SJCRH30 (cell line): ENCODE measurements at places on chromosomes 1 and 21. TPM values are rescaled to one million over a fixed set of nuclear protein-coding genes. Genes with fewer than 3 reads are reported as not detected.

Gene PTAFR
- total RNA-seq, result 0.04 TPM in 1 of 2 replicates, not detected in the other

- H3K4me3 ChIP-seq, result no peak overlapping the region
- H3K4me1 ChIP-seq, result peaks cover 22% of the 10 kb centered on the region
- no peak for DNase-seq
- no peaks in the 10 kb centered on the region for H3K36me3 ChIP-seq
- H3K27ac ChIP-seq, result no peak overlapping the region
Observed at GRCh38 chr1:201108614-201109013, 3.6 kb downstream of the CACNA1S start.

DNA sequence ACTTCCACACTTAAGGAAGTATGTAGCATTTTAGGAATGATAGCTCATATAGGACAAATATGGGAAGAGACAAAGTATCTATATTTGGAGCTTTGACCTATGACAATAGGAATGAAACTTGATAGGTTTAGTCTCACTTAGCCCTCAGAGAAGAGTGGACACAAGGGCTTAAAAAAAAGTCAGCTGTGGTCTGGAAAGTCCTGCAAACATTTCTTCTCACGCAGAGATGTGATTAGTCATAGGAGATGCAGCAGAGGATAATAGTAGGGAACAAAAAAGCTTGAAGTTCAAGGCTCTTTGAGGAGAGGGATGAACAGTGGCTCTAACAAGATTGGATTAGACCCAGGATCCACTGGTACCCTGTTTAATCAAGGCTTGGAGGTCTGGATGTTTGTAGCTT, 14.8 kb upstream of the RNF220 start:
- peak overlapping the region; percentile 76 for H3K27ac ChIP-seq
- no peaks in the 10 kb centered on the region; the same call in 1 of the 2 replicates for H3K27me3 ChIP-seq
- no peaks in the 10 kb centered on the region for H3K36me3 ChIP-seq

Gene ADCY10
- total RNA-seq, result 0.13 and 0.38 TPM in 2 replicates

GRCh38 chr1:100565533-100565932, 27.6 kb downstream of the GPR88 start:
- H3K27ac ChIP-seq, result no peak overlapping the region
- H3K27me3 ChIP-seq, result no peaks in the 10 kb centered on the region
- no peaks in the 10 kb centered on the region for H3K36me3 ChIP-seq

Gene GPR153
- 58.2 and 61.3 TPM in 2 replicates for total RNA-seq

- H3K4me3 ChIP-seq, result no peak overlapping the region
- no peaks in the 10 kb centered on the region for H3K36me3 ChIP-seq
- H3K4me1 ChIP-seq, result peaks cover 14% of the 10 kb centered on the region
- no peak for DNase-seq
- no peaks in the 10 kb centered on the region for H3K27me3 ChIP-seq
Observed at GRCh38 chr1:172320733-172321132, 99.8 kb upstream of the C1orf105 start.

Gene RHBG
- total RNA-seq, result not detected in 2 replicates

- H3K4me3 ChIP-seq, result peak overlapping the region; percentile 62
- H3K4me1 ChIP-seq, result peaks cover 22% of the 10 kb centered on the region
- peak; percentile 85 for DNase-seq
- H3K27me3 ChIP-seq, result peaks cover 10% of the 10 kb centered on the region; the same call in 1 of the 2 replicates
- H3K27ac ChIP-seq, result peak overlapping the region; percentile 96
Observed at GRCh38 chr1:1157426-1157913, 16.2 kb upstream of the TTLL10 start.

DNA sequence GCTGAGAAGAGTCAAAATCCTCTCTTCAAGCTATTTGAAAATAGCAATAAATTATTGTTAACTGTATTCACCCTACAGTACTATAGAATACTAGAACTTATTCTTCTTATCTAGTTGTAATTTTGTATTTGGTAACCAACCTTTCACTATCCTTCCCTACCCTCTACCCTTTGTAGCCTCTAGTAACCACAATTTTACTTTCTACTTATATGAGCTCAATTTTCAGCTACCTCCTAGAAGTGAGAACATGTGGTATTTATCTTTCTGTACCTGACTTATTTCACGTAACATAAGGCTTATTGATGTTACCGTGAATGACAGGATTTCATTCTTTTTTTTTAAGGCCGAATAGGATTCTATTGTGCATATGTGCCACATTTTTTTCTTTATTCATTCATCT, 30.0 kb downstream of the ZC3H11B start:
- no peak for DNase-seq
- no peak overlapping the region for H3K4me3 ChIP-seq
- peaks cover 12% of the 10 kb centered on the region for H3K4me1 ChIP-seq
- no peaks in the 10 kb centered on the region for H3K36me3 ChIP-seq
- no peak overlapping the region for H3K27ac ChIP-seq
- H3K27me3 ChIP-seq, result no peaks in the 10 kb centered on the region

Gene PLA2G2C
- total RNA-seq, result not detected in 2 replicates

Gene KRTAP23-1
- total RNA-seq, result not detected in 2 replicates

DNA sequence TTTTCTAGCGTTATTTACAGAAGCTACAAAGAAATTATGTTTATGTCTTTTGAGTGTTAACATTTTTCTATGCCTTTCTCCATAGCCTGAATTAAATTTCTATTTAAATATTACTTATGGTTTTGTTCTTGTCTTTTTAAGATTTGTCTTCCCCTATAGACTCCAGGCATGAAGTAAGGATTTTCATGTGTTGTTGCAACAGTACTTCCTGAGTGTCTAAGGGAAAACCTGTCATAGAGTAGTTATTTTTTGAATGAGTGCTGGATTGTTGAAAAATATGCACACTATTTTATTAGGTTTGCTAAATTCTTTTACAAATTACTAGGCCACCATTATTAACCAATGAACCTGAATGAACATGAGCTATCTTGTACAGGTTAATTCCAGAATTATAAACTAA, 27.1 kb downstream of the SAMSN1 start:
- no peak overlapping the region for H3K27ac ChIP-seq
- no peaks in the 10 kb centered on the region for H3K36me3 ChIP-seq
- no peak for DNase-seq
- no peaks in the 10 kb centered on the region for H3K27me3 ChIP-seq
- no peak overlapping the region for H3K4me3 ChIP-seq

DNA sequence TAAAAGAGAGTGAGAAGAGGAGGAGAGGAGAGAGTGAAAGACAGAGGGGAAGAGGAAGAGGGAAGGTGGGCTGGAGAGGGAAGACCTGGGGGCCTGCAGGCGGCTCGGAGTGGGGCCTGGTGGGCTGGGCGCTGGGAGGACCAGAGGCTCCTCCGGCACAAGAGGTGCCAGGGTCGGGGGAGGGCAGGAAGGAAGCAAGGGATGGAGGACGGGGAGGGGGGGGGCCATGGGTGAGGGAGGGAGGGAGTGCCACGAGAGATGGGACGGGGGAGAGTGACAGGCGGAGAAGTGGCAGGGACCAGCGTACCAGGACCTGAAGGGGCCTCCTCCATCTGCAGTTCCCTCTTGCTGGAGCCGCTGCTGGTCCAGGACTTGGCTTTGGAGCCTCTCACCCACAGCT, 87.7 kb downstream of the CASZ1 start:
- DNase-seq, result no peak
- H3K4me3 ChIP-seq, result no peak overlapping the region
- H3K36me3 ChIP-seq, result no peaks in the 10 kb centered on the region
- peaks cover 31% of the 10 kb centered on the region for H3K27me3 ChIP-seq
- peaks cover 4% of the 10 kb centered on the region; the same call in 1 of the 2 replicates for H3K4me1 ChIP-seq

GRCh38 chr1:40640314-40641076, 25.0 kb downstream of the RIMS3 start:
- peaks cover 2% of the 10 kb centered on the region; the same call in 1 of the 2 replicates for H3K4me1 ChIP-seq
- H3K4me3 ChIP-seq, result no peak overlapping the region
- H3K27me3 ChIP-seq, result no peaks in the 10 kb centered on the region
- H3K36me3 ChIP-seq, result no peaks in the 10 kb centered on the region
- DNase-seq, result no peak

Gene TFF1
- not detected in 2 replicates for total RNA-seq

Gene IQCC
- 5.6 and 6.1 TPM in 2 replicates for total RNA-seq

DNA sequence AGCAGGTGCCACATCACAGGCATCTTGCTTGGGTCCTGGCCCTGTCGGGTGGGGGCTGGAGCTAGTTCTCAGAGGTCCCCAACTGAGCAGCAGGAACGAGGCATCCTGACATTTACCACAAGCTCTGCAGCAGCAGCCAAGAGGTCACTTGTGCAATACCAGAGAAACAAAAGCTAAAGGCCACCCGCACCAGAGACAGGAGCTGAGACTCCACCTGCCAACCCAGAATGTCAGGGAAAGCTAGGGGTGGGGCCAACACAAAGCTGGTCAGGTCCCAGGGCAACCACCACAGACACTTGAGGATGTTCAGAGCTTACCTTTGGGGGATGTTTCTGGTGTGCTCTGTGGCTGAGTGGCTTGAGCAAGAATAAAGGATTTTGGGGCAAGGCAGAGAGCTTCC, 13.6 kb upstream of the SYT6 start:
- no peaks in the 10 kb centered on the region for H3K36me3 ChIP-seq
- H3K27me3 ChIP-seq, result no peaks in the 10 kb centered on the region

Gene RAB25
- total RNA-seq, result not detected in 2 replicates

- DNase-seq, result peak; percentile 82
- H3K4me1 ChIP-seq, result peaks cover 2% of the 10 kb centered on the region; the same call in 1 of the 2 replicates
- H3K27me3 ChIP-seq, result no peaks in the 10 kb centered on the region
- no peak overlapping the region for H3K4me3 ChIP-seq
- peaks cover 6% of the 10 kb centered on the region; the same call in 1 of the 2 replicates for H3K36me3 ChIP-seq
Observed at GRCh38 chr1:35715568-35716002, 3.1 kb downstream of the C1orf216 start.

Gene XPR1
- total RNA-seq, result 29.8 and 30.6 TPM in 2 replicates

DNA sequence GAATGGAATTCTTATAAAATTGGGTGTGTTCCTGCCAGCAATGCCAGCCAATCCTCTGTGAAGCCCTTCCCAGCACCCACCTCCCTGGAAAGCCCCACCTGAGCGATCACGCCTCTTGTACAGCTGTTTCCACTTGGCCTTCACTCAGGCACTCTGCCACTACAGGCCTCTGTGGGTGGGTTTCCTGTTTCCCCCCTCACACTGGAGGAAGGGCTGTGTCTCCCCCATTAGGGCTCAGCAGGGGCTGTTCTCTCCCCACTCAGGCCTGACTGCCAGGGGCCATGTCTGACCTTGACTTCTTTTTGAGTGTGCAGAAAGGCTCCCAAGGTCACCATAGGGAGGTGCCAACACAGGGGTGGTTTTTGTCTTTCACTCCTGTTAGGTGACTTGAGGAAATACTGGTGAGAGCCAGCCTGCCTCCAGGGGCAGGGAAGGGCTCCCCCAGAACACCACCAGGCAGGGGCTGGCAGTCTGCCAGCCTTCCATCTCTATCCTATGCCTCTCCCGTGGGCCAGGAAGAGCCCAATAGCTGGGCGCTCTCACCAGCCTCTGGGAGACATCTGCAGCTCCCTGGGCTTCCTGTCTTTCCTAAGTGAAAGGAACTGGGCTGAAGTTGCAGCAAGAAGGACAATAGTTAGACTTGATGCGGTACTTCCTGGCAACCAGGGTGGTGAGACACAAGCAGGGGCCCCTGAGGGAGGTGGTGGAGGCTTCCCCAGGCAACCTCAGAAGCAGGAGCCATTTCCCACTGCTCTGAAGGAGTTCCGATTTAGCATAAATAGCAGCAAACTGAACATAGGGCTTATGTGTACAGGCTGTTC, 49.1 kb downstream of the ELK4 start:
- H3K27ac ChIP-seq, result no peak overlapping the region
- peak; percentile 26 for DNase-seq
- H3K4me3 ChIP-seq, result no peak overlapping the region
- H3K4me1 ChIP-seq, result peaks cover 12% of the 10 kb centered on the region
- H3K27me3 ChIP-seq, result peaks cover 3% of the 10 kb centered on the region; the same call in 1 of the 2 replicates

DNA sequence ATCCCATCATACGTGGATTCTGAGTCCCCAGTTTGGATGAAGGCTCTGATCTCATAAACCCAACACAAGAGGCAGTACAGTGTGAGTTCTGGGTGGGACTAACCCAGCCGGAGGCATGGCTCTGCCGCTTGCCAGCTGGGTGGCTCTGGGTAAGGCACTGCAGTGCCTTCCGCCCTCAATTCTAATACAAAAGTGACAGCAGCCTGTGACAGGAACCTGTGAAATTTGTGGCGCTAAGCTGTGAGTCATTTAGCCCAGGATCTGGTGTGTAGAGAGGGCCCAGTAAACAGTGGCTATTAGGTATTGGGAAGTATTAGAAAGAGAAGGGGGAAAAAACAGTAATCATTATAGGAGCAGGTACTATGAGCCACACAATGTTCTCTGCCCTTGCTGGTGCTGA, 23.3 kb downstream of the HSPG2 start:
- H3K27ac ChIP-seq, result peak overlapping the region; percentile 23
- no peak overlapping the region for H3K4me3 ChIP-seq
- DNase-seq, result no peak
- peaks cover 61% of the 10 kb centered on the region for H3K4me1 ChIP-seq
- no peaks in the 10 kb centered on the region for H3K27me3 ChIP-seq

GRCh38 chr1:2214541-2215241, 13.4 kb upstream of the SKI start:
- DNase-seq, result no peak
- H3K27ac ChIP-seq, result no peak overlapping the region; the same call in 1 of the 2 replicates
- no peak overlapping the region for H3K4me3 ChIP-seq
- peaks cover 20% of the 10 kb centered on the region for H3K4me1 ChIP-seq
- H3K27me3 ChIP-seq, result peaks cover 13% of the 10 kb centered on the region

- H3K27ac ChIP-seq, result no peak overlapping the region
- no peaks in the 10 kb centered on the region for H3K27me3 ChIP-seq
- no peak overlapping the region for H3K4me3 ChIP-seq
- no peaks in the 10 kb centered on the region for H3K36me3 ChIP-seq
- peaks cover 8% of the 10 kb centered on the region for H3K4me1 ChIP-seq
- no peak for DNase-seq
Observed at GRCh38 chr1:94316836-94317789, 79.7 kb upstream of the ARHGAP29 start.

GRCh38 chr1:215547011-215547410, 20.1 kb upstream of the KCTD3 start:
- no peaks in the 10 kb centered on the region for H3K4me1 ChIP-seq
- no peak for DNase-seq
- H3K27ac ChIP-seq, result no peak overlapping the region
- no peaks in the 10 kb centered on the region for H3K27me3 ChIP-seq
- H3K36me3 ChIP-seq, result no peaks in the 10 kb centered on the region
- no peak overlapping the region for H3K4me3 ChIP-seq
